Esophagus squamous epithelium (tissue), 5 donors: ENCODE measurements at places on chromosomes 5 and 9. TPM values are rescaled to one million over a fixed set of nuclear protein-coding genes. Genes with fewer than 3 reads are reported as not detected.

TICAM2 gene
- 0.68 TPM for total RNA-seq

GRCh38 chr9:91474656-91475055 lies 51.0 kb upstream of the NFIL3 start:
- no peak overlapping the region for H3K27ac ChIP-seq
- no peaks in the 10 kb centered on the region for H3K4me1 ChIP-seq
- no peak overlapping the region for H3K4me3 ChIP-seq
- no peaks in the 10 kb centered on the region for H3K27me3 ChIP-seq

DNA sequence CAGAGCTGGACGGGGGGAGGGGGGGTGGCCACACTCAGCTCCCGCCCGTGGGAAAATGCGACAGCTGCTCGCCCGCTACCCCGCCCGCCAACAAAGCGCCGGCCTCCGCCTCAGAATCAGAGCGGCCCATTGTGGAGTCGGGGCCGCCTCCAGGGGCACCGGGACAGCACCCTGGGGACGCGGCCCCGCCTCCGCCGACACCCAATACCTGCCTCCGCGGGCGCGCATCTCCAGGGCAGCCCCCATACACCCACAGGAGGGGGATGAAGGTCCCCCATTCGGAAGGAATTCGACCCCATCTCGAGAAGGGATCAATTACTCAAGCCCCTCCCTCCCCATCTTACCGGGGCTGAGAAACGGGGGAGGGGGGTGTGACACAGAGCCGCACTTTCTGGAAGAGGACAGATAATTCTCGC lies 1.3 kb downstream of the NOTCH1 start:
- no peak for DNase-seq
- no peaks in the 10 kb centered on the region for H3K36me3 ChIP-seq
- H3K27ac ChIP-seq, result peak overlapping the region; percentile 94
- H3K4me1 ChIP-seq, result peaks cover 56% of the 10 kb centered on the region
- no peaks in the 10 kb centered on the region for H3K27me3 ChIP-seq
- peak overlapping the region; percentile 62 for H3K4me3 ChIP-seq

DNA sequence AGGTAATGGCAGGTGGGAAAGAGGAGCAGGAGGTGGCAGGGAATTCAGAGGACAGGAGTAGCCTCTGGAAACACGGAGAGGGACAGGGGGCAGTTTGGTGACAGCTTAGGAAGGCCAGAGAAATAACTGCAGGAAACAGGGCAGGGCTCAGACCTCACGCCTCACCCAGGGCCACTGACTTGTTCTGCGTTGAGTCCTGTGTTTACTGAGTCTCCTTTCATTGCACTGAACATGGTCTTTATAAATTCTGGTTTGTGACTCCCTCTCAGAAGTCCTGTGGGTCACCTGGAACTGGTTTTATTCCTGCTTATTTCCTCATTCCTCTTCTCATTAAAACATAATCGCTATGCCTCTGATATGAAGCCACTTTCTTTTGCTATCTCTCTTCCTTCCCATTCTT lies 55.2 kb upstream of the ZNF622 start:
- no peak for DNase-seq
- H3K4me3 ChIP-seq, result no peak overlapping the region
- H3K27ac ChIP-seq, result no peak overlapping the region
- no peaks in the 10 kb centered on the region for H3K27me3 ChIP-seq

DNA sequence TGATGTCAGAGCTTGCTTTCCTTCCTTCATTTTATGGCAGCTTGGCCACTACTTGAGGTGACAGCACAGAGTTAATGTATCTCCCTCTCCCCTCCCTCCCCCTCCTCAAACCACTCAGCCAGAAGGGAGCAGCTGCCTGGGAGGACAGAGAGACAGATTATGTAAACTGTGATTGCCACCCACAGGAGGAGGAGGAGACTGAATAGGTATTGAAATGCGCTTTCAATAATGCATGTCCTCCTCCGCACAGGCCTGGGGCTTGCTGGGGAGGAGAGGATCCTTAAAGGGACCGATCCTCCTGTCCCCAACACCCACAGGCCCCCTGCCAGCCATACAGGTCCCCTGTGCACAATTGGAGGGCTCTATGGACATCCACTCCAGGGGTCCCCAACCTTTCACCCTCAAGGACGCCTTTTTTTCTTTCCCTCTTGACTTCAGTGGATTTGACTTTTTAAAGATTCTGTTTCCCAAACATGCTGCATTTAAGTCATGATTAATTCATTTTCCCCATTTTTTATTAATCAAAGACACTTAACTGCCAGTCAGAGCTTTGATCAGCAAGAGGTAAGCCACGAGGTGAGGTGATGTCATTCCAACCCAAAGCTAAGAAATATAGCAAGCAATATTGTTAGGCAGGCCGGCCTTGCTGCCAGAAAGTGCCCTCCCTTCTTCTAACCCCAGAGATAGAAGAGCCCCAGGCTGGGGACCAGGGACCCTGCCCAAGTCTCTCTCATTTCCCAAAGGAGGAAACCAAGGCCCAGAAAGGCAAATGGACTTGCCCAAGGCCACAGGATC lies 47.5 kb upstream of the CPLX2 start:
- H3K4me3 ChIP-seq, result no peak overlapping the region
- no peaks in the 10 kb centered on the region for H3K27me3 ChIP-seq
- H3K27ac ChIP-seq, result no peak overlapping the region
- H3K36me3 ChIP-seq, result no peaks in the 10 kb centered on the region
